WTC11 (cell line): ENCODE measurements at places on chromosomes 13 and 19. TPM values are rescaled to one million over a fixed set of nuclear protein-coding genes. Genes with fewer than 3 reads are reported as not detected.

DNA sequence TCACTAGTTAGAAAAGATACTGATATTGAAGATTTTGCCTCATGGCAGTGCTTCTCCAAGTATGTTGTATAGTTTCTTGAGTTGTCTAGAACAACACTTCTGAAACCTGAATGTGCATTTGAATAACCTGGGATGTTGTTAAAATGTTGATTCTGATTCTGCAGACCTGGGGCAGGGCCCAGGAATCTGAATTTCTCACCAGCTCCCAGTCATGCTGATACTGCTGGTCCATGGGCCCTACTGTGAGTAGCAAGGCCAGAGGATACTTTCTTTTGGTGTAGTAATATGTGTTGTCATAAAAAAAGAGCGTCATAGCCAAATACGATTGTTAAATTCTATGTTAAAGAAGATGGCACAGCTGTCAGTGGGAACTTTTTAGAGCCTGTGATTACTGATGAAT, 41.6 kb upstream of the C1QTNF9 start:
- peaks cover 18% of the 10 kb centered on the region for H3K4me1 ChIP-seq
- H3K27me3 ChIP-seq: no peaks in the 10 kb centered on the region
- no peaks in the 10 kb centered on the region for H3K36me3 ChIP-seq
- no peak overlapping the region for H3K27ac ChIP-seq
- no peak overlapping the region for H3K4me3 ChIP-seq

DNA sequence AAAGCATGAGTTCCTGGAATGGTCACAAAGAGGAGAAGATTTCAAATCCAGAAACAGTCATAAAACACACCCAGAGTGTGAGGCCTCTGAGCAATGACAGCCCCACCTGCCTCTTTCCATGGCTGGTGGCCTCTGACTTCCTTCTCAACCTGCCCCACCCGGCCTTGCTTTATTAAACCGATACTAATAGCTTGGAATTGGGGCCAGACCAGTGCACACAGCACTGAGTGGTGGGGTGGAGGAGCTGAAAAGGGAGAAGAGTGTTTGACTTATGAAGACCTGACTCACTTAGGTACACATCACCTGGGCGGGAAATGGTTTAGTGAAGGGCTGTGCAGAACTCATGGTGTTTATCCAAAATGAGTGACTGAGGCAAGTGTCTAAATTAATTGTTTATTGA, 20.7 kb upstream of the CEACAM6 start:
- peaks cover 3% of the 10 kb centered on the region for H3K27me3 ChIP-seq
- no peak overlapping the region for H3K4me3 ChIP-seq
- H3K4me1 ChIP-seq: no peaks in the 10 kb centered on the region
- H3K36me3 ChIP-seq: no peaks in the 10 kb centered on the region
- DNase-seq: no peak

DNA sequence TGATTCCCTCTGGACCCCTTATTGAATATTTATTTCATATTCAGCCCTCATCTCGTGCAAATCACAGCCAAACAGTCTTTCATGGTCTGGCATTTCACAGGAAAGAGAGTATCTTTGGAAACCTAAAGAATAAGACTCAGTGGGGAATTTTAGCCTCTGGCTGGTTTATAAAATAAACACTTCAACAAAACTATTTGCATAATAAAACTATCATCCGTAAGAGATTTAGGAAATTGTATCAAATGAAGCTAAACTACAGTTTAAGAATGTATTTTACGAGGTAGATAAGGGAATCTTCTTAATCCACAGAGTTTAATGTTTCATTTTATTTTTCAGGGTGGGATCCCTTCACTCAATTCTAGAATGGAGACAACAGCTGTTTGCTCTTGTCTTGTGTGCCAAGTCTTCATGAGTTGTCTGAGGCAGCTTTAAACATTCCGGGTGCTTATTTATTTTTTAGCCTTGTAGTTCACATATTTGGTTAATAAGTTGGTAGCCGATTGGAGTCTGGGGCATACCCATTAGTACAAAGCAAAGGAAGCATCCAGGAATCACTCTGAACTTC, 634.4 kb upstream of the KLF12 start:
- H3K27me3 ChIP-seq: no peaks in the 10 kb centered on the region
- H3K4me1 ChIP-seq: peaks cover 8% of the 10 kb centered on the region
- H3K36me3 ChIP-seq: no peaks in the 10 kb centered on the region
- no peak for DNase-seq
- H3K4me3 ChIP-seq: no peak overlapping the region

DNA sequence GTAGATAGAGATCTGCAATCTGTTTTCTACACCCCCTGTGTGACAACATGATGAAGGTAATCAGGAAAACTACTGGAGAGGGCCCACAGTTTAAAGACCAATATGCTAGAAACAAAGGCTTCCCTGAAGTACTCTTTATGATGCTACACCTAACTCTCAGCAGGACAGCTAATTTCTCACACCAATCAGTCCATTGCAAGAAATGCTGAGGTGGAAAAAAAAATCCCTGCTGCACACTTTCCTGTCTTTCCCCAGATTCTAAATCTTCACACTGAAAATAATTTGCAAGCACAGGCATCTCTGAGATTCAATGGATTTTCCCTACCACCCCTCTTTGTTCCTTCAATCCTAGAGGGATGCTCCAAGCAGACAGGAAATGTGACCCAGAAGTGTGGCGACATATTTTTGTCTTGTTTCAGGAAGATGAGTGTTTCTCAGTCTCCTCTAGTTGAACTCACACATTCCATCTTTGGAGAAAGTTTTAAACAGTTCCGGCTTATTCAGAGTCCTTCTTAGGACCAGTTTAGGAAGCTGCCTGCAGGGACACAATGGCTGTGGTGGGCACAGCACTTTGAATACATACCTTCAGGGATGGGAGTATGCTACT, 671.6 kb downstream of the DIAPH3 start:
- peaks cover 9% of the 10 kb centered on the region; the same call in 1 of the 2 replicates for H3K27me3 ChIP-seq
- DNase-seq: no peak
- H3K4me3 ChIP-seq: no peak overlapping the region

DNA sequence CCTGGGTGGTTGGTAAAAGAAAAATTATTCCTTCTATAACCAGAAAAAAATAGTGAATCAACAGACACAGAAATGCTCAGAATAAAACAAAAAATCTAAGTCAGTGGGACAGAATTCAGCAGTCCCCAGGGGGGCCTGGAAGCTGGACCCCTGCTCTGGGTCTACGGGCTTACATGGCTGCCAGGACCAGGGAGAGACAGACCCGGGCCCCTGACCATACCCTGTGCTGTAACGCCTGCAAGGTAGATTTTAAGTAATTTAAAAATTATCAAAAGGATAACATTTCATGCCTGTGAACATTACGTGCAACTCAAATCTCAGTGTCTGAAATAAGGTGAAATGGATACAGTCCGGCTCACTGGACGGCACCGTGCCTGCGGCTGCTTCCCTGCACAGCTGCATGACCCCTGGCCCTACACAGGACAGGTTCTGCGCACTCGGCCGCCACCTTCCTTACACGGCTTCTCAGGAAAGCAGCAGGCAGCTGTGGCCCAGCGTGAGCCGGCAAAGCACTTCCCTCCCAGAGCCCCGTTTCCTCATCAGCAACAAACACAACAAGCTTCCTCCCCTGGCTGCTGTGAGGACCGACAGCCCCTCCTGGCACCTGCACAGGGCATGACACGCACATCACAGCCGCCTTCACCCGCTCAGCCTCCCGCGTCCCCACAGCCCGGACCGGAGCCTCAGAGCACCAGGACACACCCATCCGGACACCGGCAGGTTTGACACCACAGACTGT, 22.2 kb downstream of the RASA3 start:
- DNase-seq: peak; percentile 46
- H3K27me3 ChIP-seq: no peaks in the 10 kb centered on the region
- H3K27ac ChIP-seq: peak overlapping the region; percentile 45; the same call in 1 of the 2 replicates
- H3K36me3 ChIP-seq: no peaks in the 10 kb centered on the region; the same call in 1 of the 2 replicates
- peaks cover 46% of the 10 kb centered on the region for H3K4me1 ChIP-seq

- H3K27me3 ChIP-seq: no peaks in the 10 kb centered on the region; the same call in 1 of the 2 replicates
- DNase-seq: peak; percentile 62
- peaks cover 22% of the 10 kb centered on the region for H3K36me3 ChIP-seq
- H3K27ac ChIP-seq: peak overlapping the region; percentile 97
- H3K4me3 ChIP-seq: peak overlapping the region; percentile 97
Observed at GRCh38 chr19:52138278-52138982, 1.3 kb downstream of the ZNF616 start.

GRCh38 chr13:75334634-75335447, 147.1 kb downstream of the TBC1D4 start:
- no peaks in the 10 kb centered on the region for H3K27me3 ChIP-seq
- DNase-seq: no peak
- H3K27ac ChIP-seq: no peak overlapping the region
- H3K4me1 ChIP-seq: peaks cover 18% of the 10 kb centered on the region
- no peak overlapping the region for H3K4me3 ChIP-seq

- no peak overlapping the region for H3K4me3 ChIP-seq
- H3K27ac ChIP-seq: no peak overlapping the region
- no peaks in the 10 kb centered on the region for H3K27me3 ChIP-seq
- DNase-seq: no peak
- no peaks in the 10 kb centered on the region for H3K36me3 ChIP-seq
Observed at GRCh38 chr13:47289567-47289966, 392.7 kb upstream of the HTR2A start.

- H3K36me3 ChIP-seq: no peaks in the 10 kb centered on the region
- H3K27ac ChIP-seq: no peak overlapping the region
- H3K4me3 ChIP-seq: no peak overlapping the region
- no peaks in the 10 kb centered on the region for H3K27me3 ChIP-seq
- DNase-seq: no peak
- peaks cover under 1% of the 10 kb centered on the region; the same call in 1 of the 2 replicates for H3K4me1 ChIP-seq
Observed at GRCh38 chr13:80251403-80251802, 89.5 kb downstream of the SPRY2 start.

DNA sequence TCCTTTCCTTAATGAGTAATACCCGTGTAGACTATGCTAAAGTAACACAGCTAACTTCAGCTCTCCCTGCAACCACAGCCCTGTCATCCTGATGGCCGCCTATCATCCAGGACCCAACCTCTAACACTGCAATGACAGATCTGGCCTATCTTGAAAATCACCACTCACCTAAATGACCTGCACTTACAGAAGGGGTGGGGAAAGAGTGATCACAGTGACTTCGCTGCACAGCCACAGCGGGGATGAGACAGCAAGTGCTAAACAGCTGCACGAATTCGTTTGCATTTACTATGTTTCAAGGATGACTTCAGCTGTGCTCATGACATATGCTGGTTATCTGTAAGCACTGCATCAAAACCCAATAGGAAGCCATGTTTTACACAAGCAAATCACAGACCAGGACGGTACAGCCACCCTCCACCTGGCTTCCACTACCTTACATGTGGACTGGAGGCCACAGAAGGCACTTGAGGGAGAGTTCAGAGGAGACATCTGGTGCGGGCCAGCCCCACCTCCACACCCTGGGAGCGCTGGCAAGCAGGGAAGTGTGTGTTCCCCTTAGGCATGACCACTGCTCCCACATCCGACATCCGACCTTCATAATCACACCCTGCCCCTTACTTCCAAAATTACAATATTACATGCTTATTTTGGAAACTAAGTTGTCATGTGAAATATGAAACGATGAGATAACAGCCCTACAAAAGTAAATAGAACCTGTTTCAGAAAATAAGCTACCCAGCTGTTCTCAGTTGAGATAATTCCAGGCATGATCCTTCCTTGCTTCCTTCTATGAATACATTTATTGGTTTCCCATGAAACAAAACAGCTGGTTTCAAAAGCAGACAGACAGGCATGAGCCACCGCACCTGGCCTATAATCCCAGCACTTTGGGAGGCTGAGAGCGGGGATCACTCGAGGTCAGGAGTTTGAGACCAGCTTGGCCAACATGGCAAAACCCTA, 95.7 kb downstream of the STK24 start:
- H3K27ac ChIP-seq: peak overlapping the region; percentile 96
- H3K4me3 ChIP-seq: no peak overlapping the region
- no peak for DNase-seq
- H3K4me1 ChIP-seq: peaks cover 89% of the 10 kb centered on the region
- H3K36me3 ChIP-seq: 0 out of 2 replicates have a peak, but pooled peaks cover 2% of the 10 kb centered on the region

DNA sequence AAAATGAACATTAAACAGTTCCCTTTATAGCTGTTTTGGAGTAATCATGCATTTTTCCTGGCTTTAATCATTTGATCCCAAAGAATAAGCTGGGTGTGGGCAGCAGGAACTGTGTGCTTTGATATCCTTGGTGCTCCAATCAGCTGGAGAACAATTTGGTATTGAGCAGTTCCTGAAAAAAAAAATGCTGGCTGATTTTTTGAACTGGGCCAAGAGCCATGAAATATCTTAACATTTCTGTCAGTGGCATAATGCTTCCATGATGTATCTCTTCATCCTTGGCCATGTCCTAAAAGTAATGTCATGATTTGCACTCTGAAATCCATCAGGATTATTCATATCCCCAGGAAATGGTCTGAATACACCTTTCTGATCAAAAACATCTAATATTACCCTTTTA, 134.7 kb downstream of the LHFPL6 start:
- no peak overlapping the region for H3K4me3 ChIP-seq
- H3K4me1 ChIP-seq: no peaks in the 10 kb centered on the region
- DNase-seq: no peak
- no peaks in the 10 kb centered on the region for H3K36me3 ChIP-seq
- no peak overlapping the region for H3K27ac ChIP-seq
- H3K27me3 ChIP-seq: no peaks in the 10 kb centered on the region; the same call in 1 of the 2 replicates

GRCh38 chr13:89401264-89401675, 1730.1 kb downstream of the SLITRK5 start:
- peaks cover 22% of the 10 kb centered on the region for H3K4me1 ChIP-seq
- H3K36me3 ChIP-seq: no peaks in the 10 kb centered on the region
- no peaks in the 10 kb centered on the region for H3K27me3 ChIP-seq
- no peak overlapping the region for H3K4me3 ChIP-seq
- DNase-seq: no peak
- peak overlapping the region; percentile 32 for H3K27ac ChIP-seq

GRCh38 chr13:70162141-70162540, 53.9 kb upstream of the KLHL1 start:
- H3K36me3 ChIP-seq: no peaks in the 10 kb centered on the region

GRCh38 chr13:88651531-88651930, 980.4 kb downstream of the SLITRK5 start:
- no peak for DNase-seq
- no peaks in the 10 kb centered on the region for H3K4me1 ChIP-seq
- H3K4me3 ChIP-seq: no peak overlapping the region
- H3K27ac ChIP-seq: no peak overlapping the region

Gene TNFRSF19
- 0.20 to 0.27 TPM (median 0.23 TPM) in 3 replicates for total RNA-seq

Gene OR7D2
- total RNA-seq: not detected in 3 replicates

Gene TTC9B
- 0.23 TPM in 1 of 3 replicates, not detected in the others for total RNA-seq

Gene TEX26
- not detected in 3 replicates for total RNA-seq

Gene SLC44A2
- 102 to 111 TPM (median 109 TPM) in 3 replicates for total RNA-seq

Gene PPM1N
- 10.3 to 15.1 TPM (median 14.2 TPM) in 3 replicates for total RNA-seq

Gene FUT1
- total RNA-seq: 9.9 to 11.5 TPM (median 10.1 TPM) in 3 replicates

Gene ANKLE1
- total RNA-seq: 9.1 to 12.9 TPM (median 10.2 TPM) in 3 replicates

Gene ZNF490
- 7.3 to 7.7 TPM (median 7.6 TPM) in 3 replicates for total RNA-seq
